Esophagus muscularis mucosa (tissue), 4 donors: ENCODE measurements at places on chromosomes 11 and 22. TPM values are rescaled to one million over a fixed set of nuclear protein-coding genes. Genes with fewer than 3 reads are reported as not detected.

Gene DRD4
- total RNA-seq = 0.42 TPM

Gene LPXN
- 9.6 TPM for total RNA-seq

Gene DRD2
- total RNA-seq = 0.13 TPM

Gene UBTFL1
- not detected for total RNA-seq

Gene APOA5
- total RNA-seq = not detected

Gene IGSF22
- 0.17 TPM for total RNA-seq

Gene FAM180B
- 0.80 TPM for total RNA-seq

Gene KCNJ1
- not detected for total RNA-seq

Gene GGT5
- 15.4 TPM for total RNA-seq

Gene BAIAP2L2
- total RNA-seq = 0.33 TPM

Gene CSTPP1
- total RNA-seq = 26.4 TPM

Gene RFPL2
- not detected for total RNA-seq

Gene CCDC73
- not detected for total RNA-seq

Gene OR10A2
- not detected for total RNA-seq

Gene NAALADL1
- 27.5 TPM for total RNA-seq

Gene OR8B3
- total RNA-seq = not detected

DNA sequence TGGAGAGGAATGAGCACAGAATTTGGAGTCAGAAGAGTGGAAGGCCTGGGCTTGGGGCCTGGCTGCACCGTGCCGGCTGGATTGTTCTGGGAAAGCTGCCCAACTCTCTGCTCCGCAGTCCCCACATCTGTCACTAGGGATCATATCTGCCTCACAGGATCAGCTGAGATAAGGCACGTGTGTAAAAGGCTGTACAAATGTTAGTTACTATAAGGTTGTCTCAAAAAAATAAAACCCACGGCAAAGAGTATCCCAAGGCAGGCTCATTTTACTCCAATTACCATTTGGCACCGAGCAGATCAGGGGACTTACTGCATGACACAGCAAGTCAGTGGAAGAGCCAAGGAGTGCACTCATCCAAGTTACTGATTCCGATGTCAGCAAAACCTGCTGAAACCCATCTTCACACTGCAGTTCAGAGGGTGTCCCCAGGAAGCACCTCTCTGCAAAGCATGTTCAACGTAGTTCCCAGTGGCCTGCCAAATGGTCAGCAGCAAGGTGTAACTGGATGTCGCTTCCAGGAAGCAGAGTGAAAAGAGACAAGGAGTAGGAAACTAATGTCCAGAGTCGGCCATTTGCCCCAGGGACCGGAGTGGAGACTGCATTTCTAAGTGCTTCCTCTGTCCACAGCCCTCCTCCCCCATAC lies 18.1 kb upstream of the MRTFA start:
- DNase-seq = no peak

DNA sequence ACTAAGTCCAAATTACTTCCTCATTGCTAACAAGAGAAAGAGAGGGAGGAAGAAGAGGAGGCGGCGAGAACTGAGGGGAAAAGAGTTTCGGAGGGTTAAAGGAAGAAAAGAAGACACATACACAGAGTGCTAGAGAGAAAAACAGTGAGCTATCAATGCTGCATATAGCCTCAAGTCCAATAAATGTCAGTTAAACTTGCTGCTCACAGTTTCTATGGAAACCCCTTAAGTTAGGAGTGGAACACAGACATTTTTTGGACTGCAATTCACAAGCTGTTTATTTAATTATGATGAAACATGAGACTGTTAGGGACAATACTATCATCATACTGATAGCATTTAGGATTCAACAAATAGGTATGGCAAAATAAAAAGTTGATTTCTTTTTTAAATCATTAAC lies 1320.4 kb downstream of the LRRC4C start:
- no peak for DNase-seq

- DNase-seq = peak; percentile 79
These were observed 435.6 kb downstream of the DYNC2H1 start for GRCh38 chr11:103544874-103545273.

GRCh38 chr22:48223488-48224190 lies 1461.2 kb downstream of the TBC1D22A start:
- DNase-seq = peak; percentile 89

- DNase-seq = no peak
These were observed 18.1 kb downstream of the DGCR2 start for GRCh38 chr22:19103880-19104821.

GRCh38 chr22:20204806-20205205 lies 54.0 kb upstream of the CCDC188 start:
- DNase-seq = no peak

- no peak for DNase-seq
These were observed 45.4 kb upstream of the TOP3B start for GRCh38 chr22:22027955-22028354.

DNA sequence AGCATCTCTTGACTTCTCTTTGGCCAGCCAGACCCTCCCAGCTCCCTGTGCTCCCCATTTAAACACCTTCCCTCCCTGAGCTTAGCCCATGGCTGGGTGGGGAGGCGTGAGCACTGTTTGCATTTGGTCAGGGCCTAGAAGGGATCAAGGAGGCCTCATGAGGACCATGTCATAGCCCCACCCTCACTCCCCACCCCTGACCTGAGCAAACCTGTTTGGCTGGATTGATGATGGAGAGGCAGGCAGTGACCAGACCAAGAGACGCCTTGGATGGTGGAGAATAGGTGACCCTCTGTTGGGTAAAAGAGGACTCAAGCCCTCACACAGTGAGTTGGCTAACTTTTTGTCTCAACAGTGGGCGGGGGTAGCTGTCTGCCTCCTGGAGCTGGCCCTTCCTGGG lies 49.9 kb downstream of the ST3GAL4 start:
- DNase-seq = no peak

- DNase-seq = no peak
These were observed 6.4 kb downstream of the CCND1 start for GRCh38 chr11:69647390-69647748.

DNA sequence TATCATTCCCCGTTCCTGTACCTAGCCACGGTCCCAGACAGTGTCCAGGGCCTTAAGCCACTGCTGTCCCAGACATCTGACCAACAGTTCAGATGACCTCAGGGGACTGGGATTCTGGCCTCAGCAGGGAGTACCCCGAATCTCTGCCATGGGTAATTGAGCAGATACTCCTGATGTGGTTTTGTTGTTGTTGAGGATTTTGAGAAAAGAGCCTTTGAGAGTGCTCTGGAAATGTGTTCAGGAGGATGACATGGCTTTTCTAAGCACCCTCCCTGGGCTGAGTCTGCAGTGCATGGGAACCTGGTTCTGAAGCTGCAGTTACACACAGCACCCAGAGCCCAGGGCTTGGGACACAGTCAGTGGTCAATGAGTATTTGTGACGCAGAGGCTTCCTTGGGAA lies 30.4 kb downstream of the ADAMTS15 start:
- no peak for DNase-seq

DNA sequence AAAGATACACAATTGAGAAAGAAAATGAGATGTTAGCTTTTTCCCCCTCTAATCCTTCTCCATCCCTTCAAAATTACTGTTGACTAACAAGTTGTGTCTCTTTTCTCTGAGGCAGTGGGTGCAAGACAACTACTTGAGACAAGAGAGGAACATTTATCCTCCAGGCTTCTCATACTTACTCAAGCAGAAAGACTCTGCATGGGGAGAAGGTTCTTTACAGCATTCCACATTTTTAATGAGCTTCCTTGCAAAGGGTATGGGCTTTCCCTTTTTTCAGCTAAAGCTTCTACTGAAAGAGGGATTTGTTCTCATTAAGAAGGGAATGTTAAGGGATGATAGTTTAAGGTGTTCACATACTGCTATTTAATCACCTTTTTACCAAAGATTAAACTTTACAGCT lies 47.8 kb downstream of the PAX6 start:
- no peak for DNase-seq

- no peak for DNase-seq
These were observed 39.4 kb downstream of the IRAG1 start for GRCh38 chr11:10653946-10654810.

DNA sequence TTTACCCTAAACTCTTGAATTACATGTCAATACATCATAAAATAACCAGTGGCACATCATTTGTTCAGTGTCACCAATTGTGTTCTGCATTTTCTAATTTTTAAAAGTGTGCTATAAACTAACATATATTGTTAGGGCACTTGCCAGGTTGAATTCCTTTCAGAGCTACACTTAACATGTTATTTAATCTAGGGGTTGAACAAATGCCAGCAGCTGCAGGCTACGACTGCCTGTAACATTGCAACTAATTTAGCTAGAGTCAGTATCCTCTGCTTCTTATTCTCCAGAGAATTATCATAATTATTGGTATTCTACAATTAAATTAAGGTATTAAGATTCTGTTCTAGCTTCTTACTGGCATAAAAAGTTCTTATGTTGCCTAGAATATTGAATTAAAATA lies 46.4 kb upstream of the ARHGAP42 start:
- no peak for DNase-seq

- no peak for DNase-seq
These were observed 60.0 kb upstream of the PLET1 start for GRCh38 chr11:112320668-112321067.

DNA sequence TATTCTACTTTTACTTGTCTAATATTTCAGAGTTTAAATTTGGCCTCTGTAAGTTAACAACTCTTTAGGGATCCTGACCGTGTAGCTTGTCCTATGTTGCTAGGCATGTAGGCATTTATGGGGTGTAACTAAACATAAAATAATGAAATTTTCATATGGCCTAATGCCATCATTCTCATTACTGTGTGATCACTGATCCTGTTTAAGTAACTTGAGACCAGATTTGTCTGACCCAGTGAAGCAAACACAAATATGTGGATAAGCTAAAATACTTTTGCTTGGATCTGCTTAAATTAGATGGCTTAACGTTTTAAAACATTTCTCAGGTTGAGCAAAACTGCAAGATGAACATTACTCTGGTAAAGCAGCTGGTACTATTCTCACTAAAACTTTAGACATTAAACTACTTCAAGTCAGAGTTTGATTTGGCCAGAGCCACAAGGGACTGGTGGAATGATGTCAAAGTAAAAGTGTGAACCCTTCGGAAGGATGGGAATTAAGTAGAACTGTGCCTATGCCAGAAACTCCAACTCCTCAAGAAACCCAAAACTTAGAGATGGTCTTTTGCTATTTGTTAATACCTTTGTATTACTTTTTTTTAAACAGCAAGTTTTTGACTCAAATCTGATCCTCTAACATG lies 12.5 kb downstream of the QSER1 start:
- no peak for DNase-seq

DNA sequence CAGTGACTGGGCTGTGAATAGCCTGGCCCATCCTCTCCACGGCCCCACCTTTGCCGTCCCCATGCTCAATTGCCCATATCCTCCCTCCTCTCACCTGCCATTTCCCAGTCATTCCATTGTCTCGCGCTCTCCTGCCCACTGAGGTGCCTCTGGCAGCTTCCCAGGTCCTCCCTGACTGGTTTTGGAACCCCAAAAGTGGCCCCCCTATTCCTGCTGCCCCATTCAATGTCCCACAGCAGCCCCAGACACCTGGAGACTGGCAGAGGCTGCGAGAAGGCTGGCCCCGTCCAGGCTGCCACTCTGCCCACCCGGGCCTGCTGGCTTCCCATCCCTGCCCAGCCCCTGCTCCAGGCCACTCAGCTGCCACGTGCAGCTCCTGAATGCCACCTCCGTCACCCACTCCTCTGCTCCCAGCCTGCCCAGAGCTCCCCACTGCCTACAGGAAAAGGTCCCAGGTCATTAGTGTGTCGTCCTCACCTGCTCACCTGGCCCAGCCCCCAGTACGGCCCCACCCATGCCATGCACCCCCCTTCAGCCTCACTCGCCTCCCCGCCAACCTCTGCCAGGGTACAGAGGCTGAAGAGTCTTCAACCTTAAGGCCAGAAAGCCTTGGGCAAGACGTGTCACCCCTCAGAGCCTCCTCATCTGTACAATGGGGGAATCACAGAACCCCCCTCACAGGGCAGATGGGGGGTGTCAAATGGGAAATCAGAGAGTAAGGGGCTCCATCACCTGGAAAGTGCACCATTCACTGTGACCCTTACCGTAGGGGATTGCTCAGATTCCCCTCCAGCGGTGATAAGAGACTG lies 37.5 kb downstream of the KCNJ4 start:
- no peak for DNase-seq

- DNase-seq = no peak
These were observed 10.5 kb upstream of the ZBED5 start for GRCh38 chr11:10868352-10868751.

DNA sequence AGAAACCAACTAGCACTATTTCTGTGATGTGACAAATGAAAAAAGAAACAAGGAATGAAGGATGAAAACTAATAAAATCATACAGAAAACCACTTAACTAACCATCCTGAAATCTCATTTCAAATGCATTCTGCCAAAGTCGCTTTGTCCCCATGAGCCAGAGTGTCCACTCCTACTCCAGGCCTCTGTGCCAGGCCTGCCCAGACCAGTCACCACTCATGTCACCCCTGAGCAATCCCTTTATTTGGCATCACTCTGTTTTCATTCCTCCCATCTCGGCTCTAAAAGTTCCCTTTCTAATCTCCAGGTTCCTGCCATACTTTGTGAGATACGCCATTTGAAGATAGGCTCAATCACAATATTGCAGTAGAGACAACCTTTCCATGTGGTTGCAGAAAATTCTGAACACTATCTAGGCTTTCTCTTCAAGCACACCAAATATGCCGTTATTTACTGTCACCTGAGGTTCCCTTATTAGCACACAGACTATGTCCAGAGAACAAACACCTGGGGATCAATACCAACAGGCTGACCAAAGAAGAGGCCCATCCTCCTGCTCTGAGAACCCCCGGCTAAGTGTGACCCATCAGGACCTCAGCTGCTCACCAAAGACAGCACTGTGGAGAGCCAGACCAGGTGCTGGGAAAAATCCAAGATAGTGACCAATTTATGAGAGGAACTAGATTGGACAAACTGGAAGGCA lies 202.4 kb downstream of the LARGE1 start:
- no peak for DNase-seq

DNA sequence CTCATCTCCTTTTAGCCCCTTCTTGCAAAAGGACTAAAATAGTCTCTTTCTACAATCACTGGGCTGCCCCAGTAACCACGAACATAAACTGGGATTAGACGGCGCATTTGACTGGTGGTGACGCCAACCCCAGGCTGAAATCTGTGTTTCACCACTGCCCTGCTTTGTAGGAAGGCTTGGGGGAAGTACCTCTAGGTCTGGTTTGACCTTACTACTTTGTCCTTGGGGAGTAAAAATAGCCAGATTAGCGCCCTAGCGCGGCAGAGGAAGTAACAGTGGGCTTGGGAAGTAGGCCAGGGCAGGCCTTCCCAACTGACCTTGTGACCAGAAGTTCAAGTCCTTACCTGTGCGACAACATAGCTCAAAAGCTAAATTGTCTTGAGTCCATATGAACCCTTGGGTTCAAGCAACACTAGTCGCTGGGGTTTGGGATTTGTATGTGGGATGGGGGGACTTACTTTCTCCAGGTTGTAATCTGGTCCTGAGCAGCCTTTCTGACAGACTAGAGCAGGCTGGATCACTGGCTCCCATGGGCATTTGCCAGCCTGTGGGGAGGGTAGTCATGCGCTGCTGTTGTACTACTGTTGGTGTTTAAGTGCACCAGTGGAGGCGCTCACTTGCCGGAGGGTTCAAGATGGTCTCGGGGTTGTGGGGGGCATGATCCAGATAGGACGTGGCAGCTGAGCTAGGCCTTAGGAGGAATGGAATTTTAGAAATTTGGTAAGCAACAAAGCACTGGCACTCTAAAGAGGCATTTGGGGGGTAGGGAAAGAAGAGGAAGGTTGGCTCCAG lies 953 bp upstream of the PACS1 start:
- no peak for DNase-seq

- DNase-seq = no peak
These were observed 85.9 kb downstream of the BUD13 start for GRCh38 chr11:116686866-116687265.

GRCh38 chr22:28728621-28729313 lies 12.9 kb downstream of the CHEK2 start:
- no peak for DNase-seq
